ENCODE measurements at places on chromosomes 16 and 17.

DNA sequence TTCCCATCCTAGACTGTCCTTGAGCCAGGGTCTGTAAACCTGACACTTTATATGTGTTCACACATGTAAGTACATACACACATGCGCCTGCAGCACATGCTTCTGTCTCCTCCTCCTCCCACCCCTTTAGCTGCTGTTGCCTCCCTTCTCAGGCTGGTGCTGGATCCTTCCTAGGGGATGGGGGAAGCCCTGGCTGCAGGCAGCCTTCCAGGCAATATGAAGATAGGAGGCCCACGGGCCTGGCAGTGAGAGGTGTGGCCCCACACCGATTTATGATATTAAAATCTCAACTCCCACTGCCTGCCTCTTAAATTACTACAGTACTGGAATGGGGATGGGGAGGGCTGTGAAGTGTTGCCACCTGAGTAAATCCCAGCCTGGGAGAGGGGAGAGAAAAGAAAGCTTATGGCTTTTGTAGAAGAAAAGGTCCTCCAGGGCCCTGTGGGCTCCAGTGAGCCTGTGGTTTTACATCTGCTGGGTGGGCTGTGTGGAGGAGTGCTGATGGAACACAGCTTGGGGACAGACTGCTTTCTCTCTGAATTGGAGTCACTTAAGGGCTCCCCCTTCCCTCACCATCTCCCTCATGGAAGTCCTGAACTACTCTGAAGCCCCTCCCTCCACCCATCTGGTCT lies 990 bp upstream of the WNK4 start:
- DNase-seq = no peak

GRCh38 chr16:75218256-75219076 lies at the start of gene CTRB1:
TSS of gene CTRB1 (plus strand) at chr16:75218988. CDS start at chr16:75219008, 20 bp downstream.
- no peak for DNase-seq

GRCh38 chr17:50148226-50149090 lies 2.0 kb downstream of the PPP1R9B start:
- DNase-seq = peak; percentile 67

DNA sequence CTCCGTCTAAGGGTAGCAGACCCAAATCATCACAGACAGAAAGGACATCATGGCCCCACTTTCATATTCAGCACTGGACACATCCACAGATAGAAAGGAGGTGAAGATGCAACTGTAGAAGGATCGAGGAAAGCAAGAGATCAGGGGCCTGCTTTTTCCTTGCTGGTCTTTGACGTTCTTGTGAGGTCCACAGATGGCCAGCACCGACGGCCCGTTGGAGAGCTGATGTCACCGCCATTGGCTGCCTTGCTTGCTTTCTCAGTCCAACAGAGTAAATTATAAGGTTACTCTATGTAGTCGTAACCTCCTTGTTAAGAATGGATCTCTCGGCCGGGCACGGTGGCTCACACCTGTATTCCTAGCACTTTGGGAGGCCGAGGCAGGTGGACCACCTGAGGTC lies 5.1 kb upstream of the RBFOX3 start:
- no peak for DNase-seq

DNA sequence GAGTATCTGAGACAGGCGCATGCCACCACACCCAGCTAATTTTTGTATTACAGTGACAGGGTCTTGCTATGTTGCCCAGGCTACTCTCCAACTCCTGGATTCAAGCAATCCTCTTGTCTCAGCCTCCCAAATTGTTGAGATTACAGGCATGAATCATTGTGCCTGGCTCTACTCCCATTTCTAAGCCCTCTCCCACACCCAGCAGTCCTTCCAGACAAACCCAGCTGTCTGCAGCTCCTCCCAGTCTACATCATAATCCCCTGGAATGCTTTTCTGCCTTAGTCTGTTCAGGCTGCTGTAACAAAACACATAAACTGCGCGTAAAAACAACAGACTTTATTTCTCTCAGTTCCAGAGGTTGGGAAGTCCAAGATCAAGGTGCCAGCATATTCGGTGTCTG lies 144.5 kb downstream of the GRIN2A start:
- DNase-seq = no peak
